Esophagus squamous epithelium (tissue), 5 donors: ENCODE measurements at places on chromosomes 13 and 19.

DNA sequence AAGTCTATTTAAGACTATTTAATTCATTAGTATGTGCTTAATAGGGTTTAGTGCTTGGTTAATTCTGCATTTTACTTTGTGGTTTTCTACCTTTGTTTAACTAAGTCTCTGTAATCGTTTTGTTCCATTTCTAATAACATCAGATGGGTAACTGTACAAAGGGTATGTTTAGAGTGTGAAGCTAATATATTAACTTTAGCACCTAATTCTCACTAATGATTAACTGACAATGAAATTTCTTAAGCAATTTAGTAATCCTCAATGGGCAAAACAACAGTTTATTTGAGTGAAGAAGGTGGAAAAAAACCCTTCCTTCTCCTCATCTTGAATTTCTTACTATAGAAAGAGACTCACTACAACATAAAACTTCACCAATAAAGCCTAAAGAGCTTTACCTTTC is 448.1 kb upstream of the MIR17HG start:
- no peak for DNase-seq

DNA sequence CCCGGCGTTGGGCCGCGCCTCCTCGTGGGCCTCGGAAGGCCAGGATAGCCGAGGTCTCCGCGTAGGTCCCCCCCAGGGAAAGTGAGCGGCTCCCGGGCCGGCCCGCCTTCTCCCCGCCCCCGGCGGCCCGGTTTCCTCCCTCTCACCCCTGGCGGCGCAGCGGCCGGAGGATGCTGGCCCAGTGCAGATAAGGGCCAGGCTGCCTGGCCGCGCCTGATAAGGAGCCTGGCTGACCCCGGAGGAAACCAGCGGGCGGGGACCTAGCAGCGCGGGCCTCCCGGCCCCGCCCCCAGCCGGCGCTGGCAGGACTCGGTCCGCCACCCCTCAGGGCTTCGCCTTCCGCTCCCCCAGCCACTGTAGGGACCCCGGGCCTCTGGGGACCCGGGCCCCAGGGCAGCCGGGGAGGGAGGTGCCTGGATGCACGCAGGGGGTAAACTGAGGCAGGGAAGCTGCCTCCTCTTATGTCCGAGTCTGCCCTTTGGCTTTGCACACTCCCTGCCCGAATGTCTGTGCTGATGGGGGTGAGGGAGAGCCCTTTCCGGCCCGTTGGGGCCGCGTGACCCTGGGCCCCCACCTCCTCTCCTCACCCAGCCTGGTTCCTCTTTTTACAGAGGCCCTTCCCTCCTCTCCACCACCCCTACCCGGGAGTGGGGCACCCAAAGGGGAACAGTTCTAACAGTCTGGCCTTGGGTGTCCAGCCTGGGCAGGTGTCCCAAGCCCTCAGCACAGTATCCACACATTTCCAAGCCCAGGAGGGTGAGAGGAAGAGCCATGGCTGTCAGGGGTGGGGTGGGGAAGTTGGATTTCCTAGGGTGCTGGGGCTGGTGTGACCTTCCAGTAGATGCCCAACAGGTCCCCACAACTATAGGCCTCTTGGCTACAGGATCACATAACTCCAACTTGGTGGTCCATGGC is at the start of gene LYL1:
Gene LYL1 (minus strand): TSS at position 193 of the 915 bp plus-strand sequence. CDS start 1,687 bp downstream, outside the sequence.
- DNase-seq: no peak

- DNase-seq: no peak
Measured at GRCh38 chr13:108225440-108225839, 7.2 kb downstream of the ABHD13 start.

GRCh38 chr13:52104624-52105023 is 24.2 kb downstream of the NEK5 start:
- DNase-seq: no peak

DNA sequence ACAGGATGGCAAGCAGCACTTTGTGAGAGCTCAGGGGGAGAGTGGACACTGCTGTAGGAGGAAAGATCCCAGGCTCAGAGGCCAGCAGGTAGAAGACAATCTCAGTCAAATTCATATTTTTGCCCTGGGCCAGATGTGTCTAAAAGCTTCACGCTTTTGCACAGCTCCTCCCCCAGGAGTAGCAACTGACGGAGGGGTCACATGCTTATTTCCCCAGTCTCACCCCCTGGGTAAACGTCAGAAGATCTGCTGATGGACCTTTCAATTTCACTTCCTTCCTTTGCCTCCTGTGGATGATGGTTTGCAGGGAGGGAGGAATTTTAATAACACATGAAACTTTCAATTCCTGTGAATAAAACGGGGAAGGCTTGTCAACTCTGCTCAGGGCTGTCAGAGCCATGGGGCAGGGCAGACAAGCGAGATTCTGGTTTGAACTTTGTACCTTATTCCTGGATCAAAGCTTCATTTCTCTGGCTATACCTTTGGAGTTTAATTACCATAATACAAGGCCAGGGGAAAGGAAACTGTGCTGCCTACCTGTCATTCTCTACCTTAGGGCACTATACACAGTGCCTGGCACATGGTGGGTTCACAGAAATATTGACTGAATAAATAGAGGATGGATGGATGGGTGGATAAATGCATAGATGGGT is 41.0 kb downstream of the POU4F1 start:
- no peak for DNase-seq

DNA sequence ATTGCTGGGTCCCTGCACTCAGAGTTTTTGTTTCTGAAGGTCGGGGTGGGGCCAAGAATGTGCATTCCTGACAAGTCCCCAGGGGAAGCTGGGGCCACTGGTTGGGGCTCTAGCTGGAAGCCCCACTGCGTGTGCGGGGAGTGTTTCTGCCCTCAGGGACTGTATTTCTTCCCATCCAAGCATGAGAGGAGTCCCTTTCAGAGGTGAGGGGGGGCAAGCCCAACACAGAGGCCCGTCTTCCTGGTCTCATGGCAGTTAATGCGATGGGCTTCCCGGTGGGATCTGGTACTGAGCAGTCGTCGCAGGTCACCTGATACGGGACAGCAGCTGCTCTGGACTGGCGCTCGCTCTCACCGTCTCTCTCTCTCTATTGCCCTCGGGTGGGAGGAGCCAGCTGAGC is 50.4 kb downstream of the GPR12 start:
- no peak for DNase-seq

DNA sequence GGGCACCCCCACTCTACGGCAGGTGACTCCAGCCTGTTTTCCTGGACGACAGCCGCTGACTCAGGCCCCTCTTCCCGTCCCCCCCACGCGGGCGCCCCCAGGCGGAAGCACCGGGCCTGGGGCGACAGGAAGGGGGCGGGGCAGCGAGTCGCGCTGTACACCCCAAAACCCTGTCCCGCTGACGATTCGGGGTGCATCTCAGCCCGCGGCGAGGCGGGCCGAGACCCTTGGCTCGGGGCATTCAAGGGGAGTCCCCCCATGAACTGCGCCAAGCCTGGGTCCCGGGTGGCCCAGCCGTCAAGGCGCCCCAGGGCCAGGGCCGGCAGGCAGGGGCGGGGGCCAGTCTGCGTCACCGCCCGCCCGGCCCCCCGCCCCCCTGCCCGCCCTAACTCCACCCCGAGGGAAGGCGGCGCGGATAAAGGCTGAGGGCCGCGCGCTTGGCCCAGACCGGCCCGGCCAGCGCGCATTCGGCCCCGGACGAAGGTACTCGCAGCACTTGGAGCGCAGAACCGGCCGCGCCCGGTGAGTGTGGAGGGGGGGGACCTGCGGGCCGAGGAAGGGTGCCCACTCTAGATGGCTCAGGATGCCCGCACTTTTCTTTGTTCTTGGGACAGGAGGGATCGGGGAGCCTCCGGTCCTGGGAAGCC is at the start of gene MIDN:
Gene MIDN (plus strand): TSS at position 445 of the 647 bp plus-strand sequence. CDS start 1,714 bp downstream, outside the sequence.
- no peak for DNase-seq
